ENCODE measurements at places on chromosomes 12 and 14. TPM values are rescaled to one million over a fixed set of nuclear protein-coding genes. Genes with fewer than 3 reads are reported as not detected.

The PTCSC3 gene
- not detected for total RNA-seq

The BCL2L14 gene
- total RNA-seq: not detected

The CD163 gene
- total RNA-seq: not detected

The OASL gene
- 0.51 TPM for total RNA-seq

The GALNT6 gene
- 42.5 TPM for total RNA-seq

The TAS2R30 gene
- 0.56 TPM for total RNA-seq

The SUOX gene
- 15.9 TPM for total RNA-seq

The AQP2 gene
- not detected for total RNA-seq

The TSPAN9 gene
- 5.8 TPM for total RNA-seq

The PLEK2 gene
- 86.1 TPM for total RNA-seq

The MMP14 gene
- 187 TPM for total RNA-seq

The KLHL33 gene
- total RNA-seq: not detected

Measured in airway epithelial cell (primary cell).